Stimulated activated naive CD8-positive, alpha-beta T cell treated with anti-CD3 and anti-CD28 coated beads, Interleukin-15, Interleukin-2, amounts not matched to agents 100 U/mL and 50 U/mL, for 24 hours (primary cell): ENCODE measurements at places on chromosomes 2 and 18.

DNA sequence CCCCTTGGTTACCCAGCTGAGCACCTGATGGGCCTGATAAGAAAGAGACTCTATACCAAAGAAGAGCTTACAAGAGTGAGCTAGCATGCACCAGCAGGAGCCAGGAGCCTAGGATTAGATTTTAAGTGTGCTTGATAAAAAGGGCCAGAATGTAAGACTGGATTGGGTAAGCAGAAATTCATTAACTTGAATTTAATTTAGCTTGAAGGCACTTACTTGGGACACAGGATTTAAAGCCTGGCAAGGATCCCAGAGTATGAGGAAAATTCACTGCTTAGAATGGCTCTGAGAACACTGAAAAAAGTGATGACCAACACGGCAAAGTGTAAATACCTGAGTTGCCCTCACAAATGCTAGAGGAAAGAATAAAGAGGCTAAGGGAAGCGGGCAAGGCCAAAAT lies 91.3 kb upstream of the RBBP8 start:
- DNase-seq, result no peak

- no peak for DNase-seq
Observed at GRCh38 chr2:204452464-204453023, 92.7 kb upstream of the PARD3B start.

DNA sequence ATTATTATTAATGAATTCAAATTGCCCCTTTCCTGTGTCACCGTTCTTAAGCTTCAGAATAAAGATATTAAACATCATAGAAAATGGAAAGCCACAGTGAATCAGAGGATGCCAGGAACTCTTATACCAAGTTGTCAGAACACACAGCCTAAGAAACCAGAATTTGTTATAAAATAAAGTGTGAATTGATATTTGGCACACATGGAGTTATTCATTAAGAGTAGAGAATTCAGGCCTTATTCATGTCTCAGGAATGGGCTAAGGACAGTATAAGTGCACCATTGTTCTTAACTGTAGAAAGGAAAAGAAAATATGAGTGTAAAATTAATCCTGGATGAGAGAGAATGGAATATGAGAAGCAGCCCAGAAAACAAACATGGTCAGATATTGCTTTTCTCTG lies 86.7 kb upstream of the ATP8B1 start:
- DNase-seq, result no peak

- DNase-seq, result no peak
Observed at GRCh38 chr18:9775178-9775577, 67.1 kb downstream of the RAB31 start.

GRCh38 chr2:84816426-84817026 lies 64.4 kb downstream of the TRABD2A start:
- DNase-seq, result no peak

- DNase-seq, result no peak
Observed at GRCh38 chr2:161357097-161357496, 48.9 kb downstream of the PSMD14 start.

GRCh38 chr2:136248242-136248641 lies 130.3 kb upstream of the CXCR4 start:
- no peak for DNase-seq

GRCh38 chr18:72652990-72653593 lies 109.0 kb upstream of the CBLN2 start:
- DNase-seq, result peak; percentile 51

DNA sequence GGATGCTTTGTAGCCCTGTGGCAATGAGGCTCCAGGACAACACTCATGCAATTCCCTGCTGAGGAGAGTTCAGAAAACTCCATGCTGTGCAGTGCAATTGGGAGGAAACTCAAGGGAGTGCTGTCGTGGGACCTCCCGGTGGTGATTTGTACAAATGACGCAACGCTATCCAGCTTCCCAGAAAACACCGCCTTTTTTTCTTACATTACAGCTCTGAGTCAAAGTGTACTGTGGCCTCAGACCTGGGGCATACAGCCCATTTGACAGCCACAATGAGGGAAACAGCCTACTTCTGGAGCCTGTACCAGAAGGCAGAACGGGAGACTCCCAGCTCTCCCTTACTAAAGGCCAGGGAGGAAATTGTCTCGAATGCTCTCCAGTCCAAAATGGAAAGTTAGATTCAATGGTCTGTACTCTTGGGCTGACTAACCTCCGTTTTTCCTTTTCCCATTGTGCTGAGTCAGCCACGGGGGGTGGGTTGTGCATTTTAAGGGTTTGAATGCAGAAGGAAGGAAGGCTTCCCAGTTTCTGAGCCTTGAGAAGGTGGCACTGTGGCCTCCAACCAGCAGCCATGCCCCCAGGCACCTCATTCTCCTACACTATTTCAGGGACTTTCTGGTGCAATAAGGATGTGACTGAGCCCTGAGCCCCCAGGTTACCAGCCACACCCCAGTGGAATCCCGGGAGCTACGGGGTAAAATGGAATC lies 16.4 kb upstream of the CYP1B1 start:
- DNase-seq, result no peak

- no peak for DNase-seq
Observed at GRCh38 chr2:133624551-133624950, 56.3 kb upstream of the NCKAP5 start.

DNA sequence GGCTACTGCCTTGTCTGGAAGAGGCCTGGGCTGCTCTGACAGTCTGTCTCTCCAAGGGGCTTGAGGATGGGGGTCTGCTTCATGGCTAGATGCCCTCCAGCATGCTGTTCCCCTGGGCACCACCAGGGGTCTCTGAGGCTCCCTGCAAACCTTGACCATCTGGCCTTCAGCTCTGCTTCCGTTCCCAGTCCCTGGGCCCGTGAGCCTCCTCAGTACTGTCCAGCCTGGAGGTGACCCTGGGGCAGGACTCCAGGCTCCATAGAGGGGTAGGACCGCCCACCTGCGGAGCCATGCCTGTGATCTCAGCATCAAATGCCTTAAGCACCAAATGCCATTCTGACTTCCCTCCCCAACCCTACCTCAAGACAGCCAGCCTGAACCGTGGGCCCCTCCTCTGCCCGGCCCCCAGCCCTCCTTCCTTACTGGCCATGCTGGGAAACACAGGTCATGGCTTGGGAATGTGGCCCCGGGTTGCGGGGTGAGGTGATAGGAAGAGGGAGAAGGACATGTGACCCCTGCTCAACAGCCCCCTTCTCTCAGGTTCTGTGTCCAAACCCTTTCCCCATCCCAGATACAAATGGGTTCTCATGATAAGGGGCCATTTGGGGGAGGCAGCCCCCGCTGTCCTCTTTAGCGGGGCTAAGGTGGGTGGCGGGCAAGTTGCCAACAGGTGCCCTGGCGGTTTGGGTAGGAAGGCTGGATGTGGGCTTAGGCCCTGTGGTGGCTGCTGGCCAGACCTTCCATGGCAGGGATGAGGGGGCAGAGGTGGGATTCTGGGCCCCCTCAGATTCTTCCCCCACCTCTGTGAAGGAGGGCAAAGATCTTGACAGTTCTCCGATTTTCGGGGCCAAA lies 25.0 kb downstream of the SPEG start:
- peak; percentile 65 for DNase-seq

DNA sequence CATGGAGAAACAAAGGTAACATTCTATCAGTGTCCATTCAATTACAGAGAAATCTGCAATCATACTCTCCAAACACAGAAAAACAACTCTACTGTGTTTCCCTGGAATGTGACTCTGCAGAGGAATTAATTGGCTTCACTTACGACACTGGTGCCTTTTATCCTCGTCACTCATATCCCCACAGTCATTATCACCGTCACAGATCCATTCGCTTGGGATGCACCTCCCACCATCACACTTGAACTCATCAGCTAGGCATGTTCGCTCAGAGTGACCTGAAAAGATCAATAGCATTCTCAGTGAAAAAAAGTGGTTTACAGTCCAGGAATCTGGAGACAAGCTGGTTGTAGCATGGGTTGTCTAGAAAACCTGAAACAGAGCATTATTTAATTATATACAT lies 124.3 kb downstream of the DHRS9 start:
- DNase-seq, result no peak

DNA sequence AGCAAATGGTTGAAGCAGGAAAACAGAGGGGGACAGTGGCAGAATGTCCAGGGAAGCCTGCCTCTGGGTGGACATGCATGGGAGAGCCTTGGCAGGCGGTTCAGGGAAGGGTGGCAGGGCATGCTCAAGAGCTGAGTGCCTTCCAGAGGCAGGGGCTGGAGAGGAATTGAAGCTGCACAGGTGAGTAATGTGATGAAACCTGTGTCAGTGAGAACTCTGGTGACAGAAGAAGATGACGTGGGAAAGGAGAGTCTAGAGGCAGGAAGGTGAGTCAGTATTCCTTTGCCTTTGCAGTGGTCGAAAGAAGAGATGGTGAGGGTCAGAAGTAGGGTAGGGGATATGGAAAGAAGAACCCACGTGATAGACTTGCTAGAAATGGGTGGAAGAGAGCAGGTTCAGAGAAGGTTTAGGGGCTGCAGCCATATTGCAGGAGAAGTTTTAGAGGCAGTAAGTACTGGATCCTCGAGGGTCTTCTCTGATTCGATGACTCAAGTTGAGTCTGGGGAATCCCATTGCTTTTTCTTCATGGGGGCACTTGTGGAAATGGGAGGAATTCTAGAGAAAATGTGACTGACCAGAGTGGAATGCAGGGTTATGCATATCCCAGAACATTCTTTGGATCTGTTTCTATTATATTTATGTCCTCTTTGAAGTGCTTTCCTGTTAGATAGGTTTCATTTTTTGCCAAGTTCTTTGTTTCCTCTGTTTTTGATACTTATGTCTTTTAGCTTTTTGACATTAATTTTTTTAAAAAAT lies 37.4 kb downstream of the TMEM87B start:
- DNase-seq, result peak; percentile 10

GRCh38 chr2:24429197-24430074 lies 61.6 kb upstream of the NCOA1 start:
- no peak for DNase-seq

- no peak for DNase-seq
Observed at GRCh38 chr2:168135121-168135520, 112.3 kb downstream of the STK39 start.

- no peak for DNase-seq
Observed at GRCh38 chr2:211957799-211958198, 580.8 kb downstream of the ERBB4 start.

GRCh38 chr18:37179384-37179783 lies 350.5 kb downstream of the KIAA1328 start:
- DNase-seq, result no peak

DNA sequence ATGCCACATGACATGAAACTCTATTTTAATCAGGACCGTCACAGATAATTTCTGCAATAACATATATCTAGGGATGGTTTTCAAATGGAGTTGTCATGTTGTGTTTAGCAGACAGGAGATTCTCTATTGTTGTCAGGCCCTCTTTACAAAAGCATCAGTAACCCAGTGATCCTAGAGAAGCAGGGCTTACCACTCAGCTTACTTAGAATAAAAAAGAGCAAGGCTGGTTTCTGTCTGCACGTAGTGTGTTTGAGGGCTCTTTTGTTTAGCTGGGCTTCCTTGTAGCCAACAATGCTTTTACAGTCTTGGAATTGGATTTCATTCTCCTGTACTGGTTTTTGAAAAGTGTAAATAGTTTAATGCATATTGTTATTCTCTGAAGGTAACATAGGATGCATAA lies 210.5 kb upstream of the NRP2 start:
- DNase-seq, result no peak

GRCh38 chr18:44651478-44651877 lies 29.2 kb upstream of the SETBP1 start:
- no peak for DNase-seq

DNA sequence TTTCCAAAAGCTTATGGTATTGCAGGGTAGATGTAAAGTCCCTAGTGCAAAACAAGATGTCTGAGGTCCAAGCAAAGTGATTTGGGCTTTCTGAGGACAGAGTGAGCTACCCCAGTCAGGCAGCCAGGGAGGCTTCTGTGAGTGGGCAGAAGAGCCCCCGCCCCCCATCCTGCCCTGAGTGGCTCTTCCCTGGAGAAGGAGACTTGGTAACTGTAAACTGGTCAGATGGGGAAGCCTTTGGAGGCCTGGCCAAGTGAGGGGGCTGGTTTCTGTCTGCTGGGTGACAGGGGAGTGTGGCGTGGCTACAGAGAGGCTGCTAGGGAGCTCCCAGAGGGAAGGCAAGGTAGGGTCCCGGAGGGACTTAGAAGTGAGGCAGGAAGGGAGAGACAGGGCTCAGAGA lies 181.3 kb upstream of the HAAO start:
- DNase-seq, result no peak

DNA sequence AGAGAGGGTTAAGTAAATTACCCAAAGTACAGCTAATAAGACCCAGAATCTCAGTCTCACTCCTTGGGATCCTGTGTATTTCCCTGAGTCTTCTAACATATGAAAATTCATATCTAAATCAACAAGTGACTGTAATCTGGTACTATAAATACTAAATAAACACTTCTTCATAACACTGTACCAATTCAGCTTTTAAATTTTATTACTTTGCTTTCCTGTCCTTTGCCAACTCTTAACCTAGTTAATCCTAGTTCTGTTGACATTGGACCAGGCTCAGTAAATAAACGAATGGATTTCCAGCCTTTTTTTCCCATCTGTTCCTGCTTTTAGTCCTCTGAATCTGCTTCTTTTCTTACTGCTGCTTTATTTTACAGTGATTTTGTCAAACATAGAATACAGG lies 13.8 kb downstream of the MRPL35 start:
- DNase-seq, result no peak

DNA sequence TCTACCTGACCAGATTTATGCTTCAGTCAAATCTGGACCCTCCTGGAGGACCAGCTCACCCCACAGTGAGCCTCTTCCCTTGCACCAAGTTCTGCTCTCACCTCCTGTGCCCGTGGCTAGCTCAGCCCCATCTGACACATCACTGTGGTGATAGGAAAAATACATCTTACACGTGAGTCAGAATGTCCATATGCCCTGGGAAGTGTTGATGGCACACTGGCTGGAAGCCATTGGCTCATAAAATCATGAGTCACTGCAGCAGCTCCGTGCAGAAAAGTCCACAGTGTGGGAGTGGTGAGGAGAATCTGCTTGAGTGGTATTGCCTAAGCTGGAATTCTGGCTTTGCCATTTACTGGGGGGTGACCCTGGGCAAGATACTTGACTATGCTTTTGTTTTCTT lies 42.6 kb upstream of the RAPGEF4 start:
- DNase-seq, result peak; percentile 59

DNA sequence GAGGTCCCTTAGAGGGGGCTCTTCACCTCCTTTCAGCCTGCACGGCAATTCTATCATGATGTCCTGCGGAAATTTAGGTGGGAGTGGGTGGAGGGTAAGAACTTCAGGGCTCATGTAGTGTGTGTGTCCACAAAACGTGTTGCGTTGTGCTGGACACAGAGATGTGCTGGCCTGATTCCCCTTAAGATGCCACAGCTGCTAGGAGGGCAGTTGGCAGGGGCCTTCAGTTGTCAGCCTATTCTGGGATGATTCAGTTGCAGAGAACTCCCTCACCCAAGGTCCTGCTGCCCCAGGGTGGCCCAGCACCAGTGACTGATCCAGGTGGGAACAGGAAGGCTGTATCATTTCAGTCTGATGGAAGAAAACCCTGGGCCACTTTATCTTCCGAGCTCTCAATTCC lies 1.0 kb upstream of the HJURP start:
- no peak for DNase-seq

- DNase-seq, result no peak
Observed at GRCh38 chr2:203535784-203536585, 884 bp upstream of the RAPH1 start.

GRCh38 chr2:43158259-43158880 lies 68.0 kb downstream of the ZFP36L2 start:
- DNase-seq, result peak; percentile 72

- DNase-seq, result no peak
Observed at GRCh38 chr18:7926526-7926925, 359.4 kb downstream of the PTPRM start.
